NCI-H1930 (cell line): ENCODE measurements at places on chromosomes 12 and 14.

GRCh38 chr12:52081263-52081733 is 1.8 kb downstream of the SMIM41 start:
- no peak for DNase-seq

DNA sequence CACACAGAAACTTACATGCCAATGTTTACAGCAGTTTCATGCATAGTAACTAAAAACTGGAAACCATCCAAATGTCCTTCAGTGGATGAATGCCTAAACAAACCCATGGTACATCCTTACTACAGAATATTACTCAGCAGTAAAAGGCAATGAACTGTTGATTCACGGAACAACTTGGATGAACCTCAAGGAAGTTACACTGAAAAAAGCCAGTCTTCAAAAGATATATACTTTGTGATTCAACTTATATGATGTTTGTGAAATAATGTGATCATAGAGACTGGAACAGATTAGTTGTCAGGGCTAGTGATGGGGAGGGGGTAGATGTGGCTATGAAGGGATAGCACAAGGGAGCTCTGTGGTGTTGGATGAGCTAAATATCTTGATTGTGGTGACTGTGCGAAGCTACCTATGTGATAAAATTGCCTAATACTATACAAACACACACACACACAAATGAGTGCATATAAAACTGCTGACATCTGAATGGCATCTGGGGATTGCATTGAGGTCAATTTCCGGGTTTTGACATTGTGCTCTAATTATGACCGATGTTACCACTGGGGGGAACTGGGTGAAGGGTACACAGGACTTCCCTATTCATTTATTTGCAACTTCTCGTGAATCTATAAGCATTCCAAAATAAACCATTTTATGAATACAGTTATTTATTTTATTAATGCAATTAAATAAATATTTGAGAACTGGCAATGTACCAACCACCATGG is 94.3 kb downstream of the RIN3 start:
- DNase-seq = no peak

DNA sequence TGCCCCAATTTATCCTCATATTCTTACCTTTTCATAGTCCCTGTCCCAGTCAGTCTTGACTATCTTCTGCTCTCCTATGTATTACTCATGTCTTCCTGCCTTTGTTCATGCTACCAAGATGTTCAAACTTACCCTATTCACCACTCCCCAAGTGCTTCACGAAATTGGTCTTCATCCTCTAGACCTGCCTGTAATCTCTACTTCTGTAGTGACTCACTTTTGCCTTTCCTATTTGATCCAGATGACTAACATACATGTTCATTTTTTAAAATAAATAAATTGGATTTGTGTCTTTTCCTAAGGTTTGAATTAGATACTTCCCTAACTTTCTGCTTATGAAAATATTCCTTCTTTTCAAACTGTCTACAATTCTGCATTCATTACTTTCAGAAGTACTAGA is 107.7 kb upstream of the PPM1H start:
- no peak for DNase-seq

DNA sequence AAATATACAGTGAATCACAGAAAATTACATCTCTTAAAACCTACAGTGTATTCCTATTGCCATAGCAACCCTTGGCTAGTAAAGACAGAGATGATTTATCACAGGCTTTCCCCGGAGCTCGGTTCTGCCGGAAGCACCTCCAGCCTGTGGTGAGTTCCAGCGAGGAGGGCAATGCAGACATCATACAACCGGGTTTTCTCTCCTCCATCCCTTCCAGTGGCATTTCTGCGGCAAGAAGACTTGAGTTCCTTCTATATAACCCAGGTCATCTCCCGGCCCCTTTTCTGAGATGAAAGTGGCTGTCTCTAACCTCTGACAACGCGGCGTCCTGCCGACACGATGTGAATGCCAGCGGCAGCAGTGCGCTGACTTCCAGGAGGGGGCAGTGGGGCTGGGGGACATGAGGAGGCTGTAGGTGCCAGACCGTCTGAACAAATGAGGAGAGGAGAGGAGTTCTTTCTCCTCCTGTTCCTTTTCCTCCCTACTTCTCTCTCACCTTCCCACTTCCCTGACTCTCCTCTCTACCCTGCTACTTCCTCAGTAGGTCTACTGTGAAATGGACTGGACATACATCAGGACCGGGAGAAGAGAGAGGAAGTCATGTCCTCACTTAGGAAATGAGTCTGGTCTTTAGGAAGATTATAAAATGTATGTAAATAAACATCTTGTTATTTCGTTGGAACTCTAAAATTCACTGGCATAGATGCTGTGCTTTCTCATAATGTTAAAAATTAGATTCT is 68.6 kb upstream of the MAX start:
- no peak for DNase-seq

- DNase-seq = no peak
Measured at GRCh38 chr12:39365364-39366001, 77.4 kb downstream of the KIF21A start.

- DNase-seq = no peak
Measured at GRCh38 chr12:109223211-109223610, 85.9 kb downstream of the FOXN4 start.

DNA sequence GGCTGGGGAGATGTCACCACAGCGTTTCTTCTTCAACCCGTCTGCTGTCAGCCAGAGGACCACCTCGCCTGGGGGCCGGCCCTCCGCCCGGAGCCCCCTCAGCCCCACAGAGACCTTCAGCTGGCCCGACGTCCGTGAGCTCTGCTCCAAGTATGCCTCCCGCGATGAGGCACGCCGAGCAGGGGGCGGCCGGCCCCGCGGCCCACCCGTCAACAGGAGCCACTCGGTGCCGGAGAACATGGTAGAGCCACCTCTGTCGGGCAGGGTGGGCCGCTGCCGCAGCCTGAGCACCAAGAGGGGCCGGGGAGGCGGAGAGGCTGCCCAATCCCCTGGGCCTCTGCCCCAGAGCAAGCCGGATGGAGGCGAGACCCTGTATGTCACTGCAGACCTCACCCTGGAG is 38.8 kb downstream of the PLEKHG3 start:
- no peak for DNase-seq
